ENCODE measurements at places on chromosomes 2 and 18.

- no peak for DNase-seq
These were observed 262.0 kb downstream of the TNS1 start for GRCh38 chr2:217740756-217741155.

DNA sequence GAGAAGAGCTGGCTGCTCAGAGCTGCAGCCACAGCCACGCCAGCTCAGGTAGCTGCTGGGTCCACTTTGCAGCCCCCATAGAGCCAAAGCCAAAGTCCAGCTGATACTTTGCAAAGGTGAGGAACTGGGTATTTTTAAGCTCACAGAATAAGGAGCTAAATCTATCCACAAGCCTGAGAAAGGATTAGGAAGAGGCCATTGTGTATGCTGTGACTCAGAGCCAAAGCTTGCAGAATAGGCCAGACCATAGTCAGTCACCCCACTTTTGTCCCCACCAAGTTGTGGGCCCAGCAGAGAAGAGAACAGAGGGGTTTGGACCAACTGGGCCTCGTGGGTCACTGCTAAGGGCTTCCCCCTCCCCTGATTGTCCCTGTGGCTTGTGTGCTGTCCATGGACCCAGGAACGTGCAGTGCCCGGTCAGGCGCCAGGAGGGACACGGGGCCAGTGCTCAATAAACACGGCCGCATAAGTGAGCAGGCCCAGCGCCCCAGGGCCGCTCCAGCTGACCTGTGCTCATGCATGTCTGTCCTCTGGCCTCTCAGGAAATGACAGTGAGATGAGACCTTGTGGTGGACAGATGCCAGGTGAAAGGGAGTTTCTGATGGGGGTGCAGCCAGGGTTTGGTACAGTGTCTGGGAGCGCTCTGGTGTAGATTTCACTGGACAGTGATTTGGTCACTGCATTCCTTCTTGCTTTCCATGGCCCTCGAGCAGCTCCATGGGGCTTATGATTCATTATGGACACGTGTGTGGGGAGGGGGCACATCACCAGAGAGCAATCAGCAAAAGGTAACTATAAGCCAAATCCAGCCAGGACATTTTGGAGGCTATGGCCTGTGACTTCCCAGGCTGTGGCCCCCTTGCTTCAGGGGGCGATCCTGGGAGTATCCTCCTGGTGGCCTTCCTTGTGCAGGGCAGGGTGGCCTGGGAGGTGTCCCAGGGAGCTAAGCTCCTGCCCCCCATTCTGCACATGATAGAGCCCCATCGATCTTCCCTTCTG lies 31.3 kb downstream of the MAL start:
- DNase-seq: no peak

- no peak for DNase-seq
These were observed 40.3 kb upstream of the FAM171B start for GRCh38 chr2:186653511-186653910.

DNA sequence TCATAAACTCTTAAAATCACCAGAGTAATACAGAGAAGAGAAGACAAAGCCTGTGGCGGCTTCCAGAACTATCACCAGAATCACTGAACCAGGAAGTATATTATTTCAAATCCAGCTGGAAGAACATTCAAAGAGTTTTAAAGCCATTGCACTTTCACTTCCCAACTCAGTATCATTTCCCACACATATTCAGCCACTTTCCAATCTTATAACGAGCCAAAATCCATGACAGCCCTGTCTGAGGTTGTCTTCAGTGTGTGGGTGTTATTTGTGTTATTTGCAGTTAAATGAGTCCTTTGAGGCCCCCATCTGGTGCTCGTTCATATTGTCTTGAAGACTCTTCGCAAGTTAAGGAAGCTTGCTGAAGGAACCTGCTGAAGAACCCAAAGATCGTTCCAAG lies 559.9 kb downstream of the TSN start:
- no peak for DNase-seq

DNA sequence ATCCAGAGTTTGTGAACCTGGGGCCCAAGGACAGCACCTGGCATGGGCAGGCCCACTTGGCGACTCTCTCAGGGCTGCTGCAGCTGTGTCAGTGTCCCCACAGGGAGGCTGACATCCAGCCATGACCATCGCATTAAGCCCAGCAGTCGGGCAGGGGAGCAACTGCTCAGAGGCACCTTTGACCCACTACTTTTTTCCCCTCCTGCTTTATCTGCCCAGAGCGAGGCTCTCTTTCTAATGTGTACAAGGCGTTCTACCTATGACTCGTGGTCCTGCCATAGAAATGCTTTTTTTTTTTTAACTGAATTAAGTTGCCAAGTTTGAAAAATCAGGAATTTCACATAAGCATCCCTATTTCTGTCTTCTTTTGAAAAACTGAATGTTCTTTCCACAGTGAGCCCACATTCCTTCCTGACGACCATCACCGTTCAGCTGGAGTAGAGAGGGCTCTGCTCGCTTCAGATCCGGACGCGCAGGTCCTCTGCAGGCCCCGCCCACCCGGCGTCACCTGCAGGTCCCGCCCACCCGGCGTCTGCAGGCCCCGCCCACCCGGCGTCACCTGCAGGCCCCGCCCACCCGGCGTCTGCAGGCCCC lies 403 bp upstream of the CLUL1 start:
- no peak for DNase-seq

- no peak for DNase-seq
These were observed 17.9 kb downstream of the LRRFIP1 start for GRCh38 chr2:237645261-237645660.

Data from CD4-positive, alpha-beta T cell treated with Interferon alpha-2 for 1 hour (primary cell).